ENCODE measurements at places on chromosomes 2 and 18.
A peak's percentile ranks its signal among the peaks of the same experiment; 100 is the strongest.

DNA sequence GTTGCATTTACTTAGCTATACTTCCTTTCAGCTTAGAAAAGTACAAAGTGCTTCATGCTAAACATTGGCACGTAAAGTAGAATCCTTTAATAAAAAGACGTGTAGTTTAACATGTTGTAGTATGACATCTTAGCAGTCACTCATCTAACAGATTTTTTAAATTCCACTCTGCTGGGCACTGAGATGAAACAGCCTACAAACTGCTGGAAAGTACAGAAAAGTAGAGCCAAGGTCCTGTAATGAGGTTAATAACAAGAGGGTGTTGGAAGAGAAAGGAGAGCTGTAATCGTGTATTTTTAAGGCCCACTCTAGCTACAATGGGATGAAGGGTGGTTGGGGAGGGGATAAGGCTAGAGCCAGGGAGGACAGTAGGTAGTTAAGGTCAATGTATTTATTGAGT lies 10.7 kb downstream of the CD8A start:
- no peak for DNase-seq

- no peak for DNase-seq
These were observed 141.5 kb downstream of the WDSUB1 start for GRCh38 chr2:159144776-159145614.

- DNase-seq, result peak; percentile 87
These were observed 237.5 kb downstream of the LDLRAD4 start for GRCh38 chr18:13455960-13456481.

GRCh38 chr2:127173057-127173456 lies 47.0 kb downstream of the CYP27C1 start:
- no peak for DNase-seq

GRCh38 chr2:118918017-118918416 lies 24.0 kb upstream of the MARCO start:
- no peak for DNase-seq

DNA sequence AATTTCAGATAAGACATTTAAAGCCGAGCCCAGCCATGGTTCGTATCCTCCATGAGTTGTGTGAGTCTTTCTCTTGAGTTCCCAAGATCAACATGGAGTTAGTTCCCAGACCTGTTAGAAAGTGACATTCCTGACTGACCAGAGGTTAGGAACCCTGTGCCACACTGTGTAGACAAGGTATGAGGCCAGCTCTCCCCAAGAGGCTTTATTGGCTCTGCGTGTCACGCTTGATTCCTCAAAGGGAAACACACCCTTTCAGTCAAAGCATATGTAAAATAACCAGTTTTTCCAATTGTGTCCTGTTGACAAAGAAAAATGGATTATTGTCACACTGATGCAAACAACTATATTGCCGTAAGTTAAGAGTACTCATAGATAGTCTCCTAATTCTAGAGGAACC lies 1.2 kb downstream of the SULT1C3 start:
- no peak for DNase-seq

- no peak for DNase-seq
These were observed 362.8 kb downstream of the FBXO15 start for GRCh38 chr18:73784853-73785252.

- DNase-seq, result no peak
These were observed 335.5 kb downstream of the CLIP4 start for GRCh38 chr2:29450596-29451222.
